Left lobe of liver (tissue), 2 donors: ENCODE measurements at places on chromosomes 13 and 19. TPM values are rescaled to one million over a fixed set of nuclear protein-coding genes. Genes with fewer than 3 reads are reported as not detected.

GRCh38 chr13:113928685-113929627, 44.9 kb downstream of the C13orf46 start:
- DNase-seq, result peak; percentile 54

DNA sequence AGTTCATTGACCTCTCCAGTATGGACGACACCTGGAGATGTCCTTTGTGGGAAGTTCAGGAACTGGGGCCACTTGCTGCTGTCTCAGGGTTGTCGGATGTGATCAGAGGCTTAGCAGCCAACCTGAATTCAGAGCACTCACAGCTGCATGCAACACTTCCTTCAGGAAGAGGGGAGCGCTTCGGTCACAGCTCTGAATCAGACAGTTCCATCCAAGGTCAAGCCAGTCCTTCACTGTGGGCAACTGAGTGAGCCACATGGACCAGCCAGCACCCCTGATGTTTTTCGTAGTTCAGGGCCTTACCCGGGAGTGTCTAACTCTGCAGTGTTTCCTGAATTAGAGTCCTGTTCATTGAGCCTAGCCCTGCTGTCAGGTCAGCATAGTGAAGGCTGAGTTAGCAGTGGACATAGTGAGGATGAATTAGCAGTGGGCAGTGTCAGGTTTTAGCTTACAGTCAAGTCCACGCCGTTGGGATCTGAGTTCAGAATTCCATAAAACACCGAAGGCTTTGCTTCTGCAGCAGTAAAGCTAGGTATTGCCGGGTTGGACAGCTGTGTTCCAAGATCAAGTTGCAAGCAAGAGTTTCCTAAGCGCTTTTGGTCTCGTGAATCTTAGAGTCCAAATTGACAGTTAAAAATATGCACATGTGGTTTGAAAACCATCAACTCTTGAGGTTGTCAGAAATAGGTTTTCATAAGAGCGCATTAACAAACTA, 5.1 kb downstream of the ZNF555 start:
- DNase-seq, result no peak

DNA sequence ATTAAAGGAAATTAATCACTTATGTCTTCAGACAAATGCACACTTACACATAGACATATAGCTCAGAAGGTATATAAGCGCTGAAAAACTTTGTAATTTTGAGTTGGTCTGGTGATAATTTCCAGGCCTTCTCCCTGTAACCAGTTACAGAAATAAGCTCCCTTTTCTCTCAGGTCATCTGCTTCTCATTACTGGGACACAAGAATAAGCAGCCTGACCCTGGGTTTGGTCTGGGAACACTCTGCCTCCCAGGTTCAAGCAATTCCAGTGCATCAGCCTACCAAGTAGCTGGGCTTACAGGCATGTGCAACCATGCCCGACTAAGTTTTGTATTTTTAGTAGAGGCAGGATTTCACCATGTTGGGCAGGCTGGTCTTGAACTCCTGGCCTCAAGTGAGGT, 274.5 kb downstream of the LMO7 start:
- no peak for DNase-seq

DNA sequence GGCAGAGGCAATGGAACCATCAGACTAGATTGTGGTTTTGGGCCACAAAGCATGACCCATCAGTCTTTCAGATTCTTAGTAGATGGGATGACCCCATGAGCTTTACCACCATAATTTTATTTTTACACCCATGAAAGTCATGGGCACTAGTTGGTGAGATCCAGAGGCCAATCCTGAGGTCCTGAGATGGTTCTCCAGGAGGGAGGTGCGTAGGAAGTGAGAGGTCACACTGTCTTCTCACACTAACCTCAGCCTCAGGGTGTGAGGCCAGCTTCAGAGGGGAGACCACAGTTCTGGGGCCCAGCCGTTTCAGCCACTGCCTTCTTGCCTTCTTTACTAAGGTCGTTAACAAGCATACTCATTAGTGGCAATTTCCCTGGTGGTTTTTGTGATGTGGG, 106.4 kb downstream of the AKAP11 start:
- no peak for DNase-seq

The VN1R2 gene
- total RNA-seq, result not detected

DNA sequence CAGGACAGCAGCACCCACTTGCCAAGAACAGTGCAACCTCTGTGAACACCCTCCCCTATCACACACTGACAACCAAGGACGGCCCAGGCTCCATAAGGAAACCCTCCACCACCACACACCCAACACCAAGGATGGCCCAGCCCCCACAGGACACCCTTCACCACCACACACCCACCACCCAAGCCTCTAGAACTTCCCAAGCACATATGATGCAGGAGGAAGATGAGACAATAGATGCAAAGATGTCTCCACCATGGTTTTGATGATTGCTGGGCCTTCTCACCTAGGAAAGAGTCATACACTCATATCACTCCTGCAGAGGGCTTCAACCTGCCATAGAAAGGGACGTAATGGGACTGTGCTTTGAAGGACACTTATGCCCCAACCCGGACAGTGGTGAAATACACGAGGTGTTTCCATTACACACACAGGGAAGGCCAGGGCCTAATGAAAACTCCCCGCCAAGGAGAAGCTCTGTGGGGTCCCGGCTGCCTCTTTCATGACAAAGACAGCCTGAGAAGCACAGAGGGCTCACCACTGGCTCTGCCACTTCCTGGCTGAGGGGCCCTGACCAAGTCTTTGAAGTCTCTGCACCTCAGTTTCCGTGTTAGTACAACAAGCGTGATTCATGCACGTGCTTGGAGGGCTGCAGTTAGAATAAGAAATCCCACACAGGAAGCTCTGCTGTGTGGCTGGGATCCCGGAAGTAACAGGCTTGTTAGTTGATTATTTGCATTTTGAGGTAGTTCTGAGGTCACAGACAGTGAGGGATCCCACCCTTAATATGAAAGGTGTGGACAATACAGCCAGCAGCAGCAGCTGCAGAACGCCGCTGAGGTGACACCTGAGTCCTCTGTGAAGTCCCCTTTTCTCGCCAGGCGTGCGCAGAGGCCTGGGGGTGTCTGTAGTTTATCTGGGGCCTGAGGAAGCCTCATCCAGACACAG, 61.9 kb upstream of the ATP12A start:
- DNase-seq, result no peak

The OR10H1 gene
- total RNA-seq, result not detected

- DNase-seq, result no peak
Observed at GRCh38 chr19:54432144-54432738, 16.8 kb upstream of the LENG8 start.

DNA sequence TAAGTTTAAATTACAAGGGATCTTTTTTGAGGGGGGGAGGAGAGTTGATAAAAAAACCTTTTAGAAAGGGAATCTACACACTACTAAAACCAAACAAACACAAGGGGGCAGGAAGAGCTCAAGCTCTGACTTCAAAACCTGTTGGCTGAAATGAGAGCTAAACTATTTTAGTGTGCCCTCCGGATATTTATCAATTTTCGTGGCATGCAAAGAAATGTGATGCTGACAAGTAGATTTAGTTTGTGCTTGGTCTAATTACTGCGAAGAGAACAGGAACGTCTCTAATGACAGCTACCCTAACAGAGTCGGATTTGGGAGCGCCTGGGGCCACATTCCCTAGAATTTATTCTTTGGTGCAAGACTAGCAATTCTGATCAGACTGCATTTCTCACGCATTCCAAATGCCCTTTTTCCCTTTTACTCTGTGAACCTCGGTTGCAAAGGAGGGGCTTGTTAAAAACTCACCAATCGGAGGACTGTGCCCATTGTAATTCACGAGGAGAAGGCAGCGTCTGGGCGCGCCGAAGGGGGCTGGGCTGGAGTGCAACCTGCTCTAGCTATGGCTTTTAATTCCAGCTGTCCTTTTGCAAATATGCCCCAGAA, 802 bp upstream of the FREM2 start:
- DNase-seq, result no peak

GRCh38 chr19:50024719-50025021, 502 bp downstream of the VRK3 start:
- DNase-seq, result no peak

DNA sequence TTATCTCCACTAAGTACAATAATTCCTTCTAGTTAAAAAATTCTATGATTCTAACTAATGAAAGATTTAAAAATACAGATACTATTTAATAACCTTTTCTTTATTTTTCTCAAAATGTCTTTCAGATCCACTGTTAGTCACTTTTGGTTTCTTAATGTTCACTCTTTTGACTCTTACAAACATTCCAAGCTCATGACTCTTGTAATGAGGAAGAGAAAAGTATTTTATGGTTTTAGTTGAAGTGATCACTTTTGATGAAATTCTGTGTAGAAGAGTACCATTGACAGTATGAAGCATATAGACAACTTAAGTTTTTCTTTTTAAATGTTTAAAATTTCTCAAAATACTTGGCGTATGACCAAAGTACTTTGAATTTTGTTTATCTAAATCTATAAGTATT, 27.8 kb downstream of the COG3 start:
- no peak for DNase-seq

The ZNF552 gene
- 7.1 TPM for total RNA-seq

DNA sequence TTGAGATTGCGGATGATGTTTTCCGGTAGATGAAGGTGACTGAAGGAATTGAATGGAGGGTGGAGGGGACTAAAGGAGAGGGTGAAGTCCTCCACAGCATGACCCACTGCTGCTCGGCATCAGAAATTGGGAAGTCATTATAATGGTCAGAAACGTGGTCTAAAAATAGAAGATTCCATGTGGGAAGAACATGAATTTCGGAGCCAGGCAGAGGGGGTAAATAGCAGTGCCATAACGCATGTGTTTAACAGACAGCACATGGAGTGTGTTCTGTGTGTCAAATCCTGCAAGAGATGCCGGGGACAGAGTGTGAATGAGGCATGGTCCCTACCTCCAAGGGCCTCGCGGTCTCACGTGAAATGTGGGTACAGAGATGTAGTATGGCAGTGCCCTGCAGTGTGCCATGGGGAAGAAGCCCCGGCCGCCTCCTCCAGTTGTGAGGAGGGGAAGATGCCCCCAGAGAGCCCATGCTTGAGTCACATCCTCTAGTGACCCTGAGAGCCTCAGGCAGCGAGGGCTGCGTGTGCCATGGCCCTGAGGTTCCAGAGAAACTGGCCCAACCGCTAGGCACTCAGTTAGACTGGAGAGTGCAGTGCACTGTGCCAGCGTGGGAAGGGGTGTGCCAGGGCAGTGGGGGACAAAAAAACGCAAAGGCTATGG, 106.1 kb downstream of the COL4A2 start:
- no peak for DNase-seq

The GPI gene
- total RNA-seq, result 194 TPM

- DNase-seq, result no peak
Observed at GRCh38 chr19:40360708-40361241, 12.3 kb downstream of the PLD3 start.

DNA sequence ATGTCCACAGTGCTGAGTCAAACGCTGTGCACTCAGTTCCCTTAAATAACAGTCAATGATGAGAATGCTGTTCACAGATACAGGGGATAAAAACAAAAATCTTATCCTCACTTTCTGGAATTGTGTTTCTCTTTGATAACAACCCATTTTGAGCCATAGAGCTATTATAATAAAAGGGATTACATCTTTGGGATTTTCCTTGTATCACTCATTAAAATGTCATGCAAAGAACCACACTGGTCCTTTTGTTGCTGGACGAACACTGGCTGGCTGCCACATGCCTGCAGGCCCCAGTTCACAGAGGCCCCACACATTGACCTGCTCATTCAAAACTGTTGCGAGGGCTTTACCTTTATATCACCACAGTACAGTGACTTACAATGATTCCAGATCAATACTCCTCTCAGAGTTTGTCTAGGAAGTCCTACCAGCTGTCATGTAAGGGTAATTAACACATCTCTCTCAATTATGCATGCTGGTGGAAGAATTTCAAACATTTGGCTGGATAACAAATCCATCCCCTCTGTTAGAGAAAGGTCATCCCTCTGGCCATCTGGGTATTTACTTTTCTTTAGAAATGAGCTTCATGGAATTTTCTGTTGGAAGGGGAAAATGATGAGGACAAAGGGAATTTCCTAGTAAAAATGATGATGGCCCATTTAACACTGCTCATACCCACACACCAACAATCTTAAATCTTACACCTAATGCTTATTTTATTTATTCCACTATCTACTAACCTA, 85.9 kb downstream of the MBNL2 start:
- DNase-seq, result peak; percentile 55

GRCh38 chr19:56118666-56119581, 2.2 kb downstream of the ZNF787 start:
- DNase-seq, result no peak

DNA sequence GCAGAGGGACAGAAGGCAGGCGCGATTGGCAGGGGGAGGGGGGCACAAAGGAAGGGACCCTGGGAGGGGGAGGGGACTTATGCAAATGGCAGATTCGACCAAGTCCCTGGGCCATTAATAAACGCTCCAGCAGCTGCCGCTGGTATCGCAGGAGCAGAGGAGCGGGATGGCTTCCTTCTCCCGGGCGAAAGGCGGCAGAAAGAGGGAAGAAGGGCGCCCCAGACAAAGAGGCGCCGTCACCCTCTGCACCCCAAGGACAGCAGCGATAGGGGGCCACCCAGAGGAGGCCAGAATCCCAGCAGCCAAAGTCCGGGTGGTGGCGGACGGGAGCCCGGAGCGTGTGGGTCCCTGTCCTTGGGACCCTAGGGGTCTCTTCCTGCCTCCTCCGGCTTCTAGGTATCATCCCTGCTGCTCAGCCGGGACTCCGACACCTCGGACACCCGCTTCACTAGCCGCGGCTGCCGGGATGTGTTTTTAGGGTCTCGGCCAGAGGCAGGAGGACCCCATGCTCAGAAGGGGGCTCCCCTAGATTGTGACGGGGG, 1.9 kb downstream of the PTPRS start:
- DNase-seq, result no peak

The SOX1 gene
- total RNA-seq, result not detected

GRCh38 chr13:100602493-100603111, 14.0 kb upstream of the GGACT start:
- no peak for DNase-seq

The NLRP8 gene
- total RNA-seq, result not detected

GRCh38 chr13:42494157-42494556, 79.8 kb upstream of the TNFSF11 start:
- no peak for DNase-seq

DNA sequence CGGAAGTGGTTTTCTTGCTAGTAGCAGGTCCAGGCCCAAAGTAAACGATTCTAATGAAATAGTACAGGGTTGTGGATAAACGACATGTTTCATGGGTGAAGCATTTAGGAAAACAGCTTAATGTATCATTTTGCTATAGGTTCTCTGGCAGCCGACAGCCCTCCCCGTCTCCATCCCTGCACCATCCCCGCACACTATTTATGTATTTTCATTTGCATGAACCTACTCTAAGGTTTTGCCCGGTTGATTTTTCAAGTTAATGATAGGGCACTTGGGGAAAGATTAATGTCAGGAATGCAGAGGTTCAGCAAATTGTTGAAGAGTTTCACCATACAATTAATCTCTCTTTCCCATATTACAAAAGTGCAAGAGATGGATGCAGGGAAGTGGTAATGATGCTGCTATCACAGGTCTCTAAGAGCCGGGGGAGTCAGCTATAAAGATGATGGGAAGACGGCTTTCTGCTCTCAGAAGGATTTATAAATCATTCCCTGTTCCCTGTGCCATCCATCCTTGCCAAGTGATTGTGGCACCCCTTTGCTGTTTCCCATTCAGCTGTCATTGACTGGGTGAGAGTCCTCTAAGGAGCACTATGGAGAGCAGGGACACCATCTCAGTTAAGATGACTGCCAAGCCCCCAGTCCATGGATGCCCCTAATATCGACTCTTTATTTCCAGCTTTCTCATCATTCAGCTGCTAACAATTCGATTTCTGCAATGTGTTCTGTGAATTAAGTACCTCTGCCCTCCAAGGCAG, 186.3 kb downstream of the IRS2 start:
- no peak for DNase-seq
